ENCODE measurements at places on chromosomes 5 and 9.

DNA sequence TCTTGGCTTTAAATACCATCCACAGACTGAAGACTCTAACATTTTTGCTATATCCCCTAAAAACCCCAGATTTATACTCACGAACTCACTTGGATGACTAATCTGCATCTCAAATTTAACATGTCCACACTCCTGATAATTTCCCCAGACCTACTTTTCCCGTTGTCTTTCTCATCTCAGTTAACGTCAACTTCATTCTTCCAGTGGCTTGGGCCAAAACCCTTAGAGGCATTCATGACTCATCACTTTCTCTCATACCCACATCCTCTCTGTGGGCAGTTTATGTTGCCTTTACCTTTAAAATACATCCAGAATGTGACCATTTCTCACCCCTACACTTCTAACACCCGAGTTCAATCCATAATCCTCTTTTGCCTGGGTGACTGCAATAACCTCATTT is 96.7 kb downstream of the EDIL3 start:
- DNase-seq, result no peak

DNA sequence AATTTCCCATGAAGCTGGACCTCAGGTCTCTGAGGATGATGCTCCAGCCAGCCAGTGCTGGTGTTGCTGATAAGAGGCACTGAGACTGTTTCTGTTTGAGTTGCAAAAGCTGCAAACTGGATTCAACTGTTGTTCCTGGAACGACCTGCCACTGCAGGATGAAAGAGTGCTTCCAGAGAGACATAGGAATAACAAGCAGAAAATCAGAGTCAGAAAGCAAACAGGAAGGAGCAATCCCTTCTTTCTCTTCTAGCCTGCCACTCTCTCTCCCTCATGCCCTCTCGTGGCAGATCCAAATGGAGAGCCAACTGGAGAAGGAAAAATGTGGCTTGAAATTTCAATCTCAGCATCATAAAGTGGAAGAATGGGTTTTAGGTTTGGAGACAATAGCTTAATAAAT is 110.4 kb downstream of the STARD4 start:
- DNase-seq, result no peak

- DNase-seq, result no peak
Measured at GRCh38 chr9:106620081-106620480, 242.9 kb upstream of the ZNF462 start.

- no peak for DNase-seq
Measured at GRCh38 chr5:17221843-17222636, 4.6 kb downstream of the BASP1 start.

DNA sequence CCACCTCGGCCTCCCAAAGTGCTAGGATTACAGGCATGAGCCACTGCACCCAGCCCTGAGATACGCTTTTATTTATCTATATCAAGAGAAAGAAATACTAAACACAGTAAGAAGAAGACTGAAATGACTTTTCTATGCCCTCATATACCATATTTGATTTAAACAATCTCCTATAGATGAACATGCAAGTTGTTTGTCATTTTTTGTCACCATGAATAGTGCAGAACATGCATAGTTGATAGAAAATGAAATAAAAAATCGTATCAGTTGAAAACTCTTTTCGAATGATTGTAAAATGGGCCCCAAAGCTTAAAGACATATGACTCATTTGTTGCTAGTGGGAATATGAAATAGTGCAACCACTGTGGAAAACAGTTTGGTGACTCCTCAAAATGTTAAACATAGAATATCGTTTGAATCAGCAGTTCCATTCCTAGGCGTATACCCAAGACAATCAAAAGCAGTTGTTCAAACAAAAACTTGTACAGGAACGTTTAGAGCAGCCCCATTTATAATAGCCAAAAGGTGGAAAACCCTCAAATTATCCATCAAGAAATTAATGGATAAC is 61.4 kb upstream of the ANKH start:
- no peak for DNase-seq

GRCh38 chr5:94359880-94360279 is 258.5 kb downstream of the KIAA0825 start:
- DNase-seq, result no peak
